ENCODE measurements at places on chromosomes 7 and 10.

- no peak for DNase-seq
Observed at GRCh38 chr10:80283119-80283518, 6.3 kb downstream of the MAT1A start.

- DNase-seq, result no peak
Observed at GRCh38 chr10:34696423-34696822, 118.7 kb downstream of the PARD3 start.

GRCh38 chr10:18359812-18360211, 219.6 kb downstream of the CACNB2 start:
- no peak for DNase-seq

DNA sequence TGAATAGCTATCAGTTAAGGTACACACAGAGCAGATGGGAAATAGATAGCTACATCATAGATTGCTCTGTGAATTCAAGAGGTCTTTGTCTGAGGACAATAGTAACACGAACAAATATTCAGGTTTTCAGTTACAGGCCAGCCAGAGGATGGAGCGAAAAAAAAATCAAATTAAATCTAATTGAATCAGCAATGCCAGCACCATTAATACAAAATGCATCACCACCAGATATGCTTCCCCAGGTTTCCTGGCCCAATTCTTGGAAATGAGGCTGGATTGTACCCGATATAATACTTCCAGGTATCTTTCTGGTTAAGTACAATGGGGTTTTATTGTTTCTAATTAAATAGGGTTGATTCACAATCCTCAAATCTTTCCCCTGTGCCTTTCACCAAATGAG, 975.8 kb upstream of the AUTS2 start:
- no peak for DNase-seq

- no peak for DNase-seq
Observed at GRCh38 chr7:106878748-106879439, 13.8 kb downstream of the PIK3CG start.

GRCh38 chr10:119090026-119090795, 9.6 kb upstream of the EIF3A start:
- DNase-seq, result no peak

DNA sequence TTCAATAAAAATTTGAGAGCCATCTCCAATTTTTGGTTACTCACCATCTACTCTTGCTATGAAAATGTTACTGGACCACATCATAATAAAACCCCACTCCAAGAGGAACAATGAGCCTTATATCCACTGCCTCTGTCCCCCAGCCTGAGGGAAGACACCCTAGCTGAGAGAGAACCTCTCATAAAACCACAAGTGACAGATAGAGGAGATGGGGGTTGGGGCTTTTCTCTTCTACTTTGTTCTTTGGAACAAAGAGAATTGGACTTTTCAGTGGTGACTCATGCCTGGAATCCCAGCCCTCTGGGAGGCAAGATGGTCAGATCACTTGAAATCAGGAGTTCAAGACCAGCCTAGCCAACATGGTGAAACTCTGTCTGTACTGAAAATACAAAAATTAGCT, 27.6 kb upstream of the TAS2R16 start:
- no peak for DNase-seq

DNA sequence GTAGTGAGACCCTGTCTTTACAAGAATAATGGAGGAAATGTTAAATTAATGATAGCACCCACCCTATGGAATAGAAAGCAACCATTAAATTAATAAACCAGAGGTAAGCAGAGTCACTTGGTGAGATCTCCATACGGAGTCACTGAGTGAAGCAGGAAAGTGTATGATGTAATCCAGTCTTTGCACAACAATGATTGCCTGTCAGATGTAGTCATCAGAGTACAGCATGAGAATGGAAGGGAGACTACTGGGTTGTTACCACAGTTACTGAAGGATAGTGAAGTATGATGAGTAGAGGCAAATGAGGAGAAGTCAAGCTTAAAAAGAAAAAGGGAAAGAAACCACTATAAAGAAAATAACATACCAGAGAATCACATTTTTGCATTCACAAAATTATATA, 371.9 kb upstream of the SHH start:
- DNase-seq, result no peak

- DNase-seq, result no peak
Observed at GRCh38 chr7:80957226-80957777, 38.5 kb upstream of the SEMA3C start.

GRCh38 chr10:125482108-125482507, 200.9 kb downstream of the TEX36 start:
- DNase-seq, result no peak

GRCh38 chr10:93841961-93842360, 51.8 kb upstream of the SLC35G1 start:
- no peak for DNase-seq

- DNase-seq, result no peak
Observed at GRCh38 chr7:120554960-120555571, 282.1 kb downstream of the KCND2 start.

- peak; percentile 48 for DNase-seq
Observed at GRCh38 chr10:84429926-84430520, 101.6 kb downstream of the CCSER2 start.

Data from activated T-cell treated with anti-CD3 and anti-CD28 coated beads for 24 hours (primary cell).